IMR-90 (cell line): ENCODE measurements at places on chromosomes 3 and 15.

- no peak for DNase-seq
Observed at GRCh38 chr3:186760141-186760833, 23.1 kb upstream of the EIF4A2 start.

- DNase-seq = peak; percentile 33
Observed at GRCh38 chr3:98013411-98014267, 21.5 kb downstream of the GABRR3 start.

DNA sequence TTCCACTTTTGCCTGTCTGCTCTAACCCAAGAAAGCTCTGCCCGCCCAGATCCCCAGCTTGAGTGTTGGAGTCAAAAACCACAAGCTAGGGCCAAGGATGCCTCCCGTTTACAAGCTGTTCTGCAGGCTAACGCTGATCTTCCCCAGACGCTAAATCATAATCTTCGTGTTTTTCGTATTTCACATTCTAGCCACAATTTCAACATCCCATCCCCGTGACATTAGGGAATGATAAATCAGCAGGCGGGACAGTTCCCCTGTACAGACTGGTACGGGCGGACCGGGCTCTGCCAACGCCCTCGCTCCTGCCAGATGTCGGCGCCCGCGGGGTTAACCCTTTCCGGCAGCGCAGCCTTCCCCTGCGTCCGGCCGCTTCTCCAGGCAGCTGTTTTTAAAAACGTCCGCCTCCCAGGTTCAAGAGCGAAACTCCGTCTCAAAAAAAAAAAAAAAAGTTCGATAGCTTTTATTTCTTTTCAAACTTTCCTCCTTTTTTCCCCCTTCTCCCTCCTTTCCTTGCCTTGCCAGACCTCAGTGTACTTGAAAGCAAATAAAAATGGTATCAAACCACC, 81.0 kb upstream of the BNC1 start:
- DNase-seq = peak; percentile 20

DNA sequence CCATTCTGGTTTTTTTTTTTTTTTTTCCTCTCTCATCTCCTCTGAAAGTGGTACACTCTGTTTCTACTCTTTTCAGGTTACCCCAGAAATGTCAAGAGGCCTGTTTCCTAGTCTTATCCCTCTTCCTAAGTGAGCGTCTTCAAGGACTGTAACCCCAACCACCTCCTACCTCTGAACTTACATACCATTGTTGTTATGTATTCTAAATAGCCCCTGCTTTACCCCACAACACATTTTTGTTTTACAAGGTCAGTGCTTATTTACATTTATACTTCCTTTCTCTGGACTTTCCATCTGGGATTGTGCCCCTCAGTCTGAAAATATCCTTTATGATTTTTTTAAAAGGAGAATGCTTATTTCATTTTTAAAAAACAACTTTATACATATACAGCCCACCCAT, 38.8 kb downstream of the PTH1R start:
- peak; percentile 35 for DNase-seq
